Right lung (tissue), 10 donors: ENCODE measurements at places on chromosomes 1 and 21. TPM values are rescaled to one million over a fixed set of nuclear protein-coding genes. Genes with fewer than 3 reads are reported as not detected.

DNA sequence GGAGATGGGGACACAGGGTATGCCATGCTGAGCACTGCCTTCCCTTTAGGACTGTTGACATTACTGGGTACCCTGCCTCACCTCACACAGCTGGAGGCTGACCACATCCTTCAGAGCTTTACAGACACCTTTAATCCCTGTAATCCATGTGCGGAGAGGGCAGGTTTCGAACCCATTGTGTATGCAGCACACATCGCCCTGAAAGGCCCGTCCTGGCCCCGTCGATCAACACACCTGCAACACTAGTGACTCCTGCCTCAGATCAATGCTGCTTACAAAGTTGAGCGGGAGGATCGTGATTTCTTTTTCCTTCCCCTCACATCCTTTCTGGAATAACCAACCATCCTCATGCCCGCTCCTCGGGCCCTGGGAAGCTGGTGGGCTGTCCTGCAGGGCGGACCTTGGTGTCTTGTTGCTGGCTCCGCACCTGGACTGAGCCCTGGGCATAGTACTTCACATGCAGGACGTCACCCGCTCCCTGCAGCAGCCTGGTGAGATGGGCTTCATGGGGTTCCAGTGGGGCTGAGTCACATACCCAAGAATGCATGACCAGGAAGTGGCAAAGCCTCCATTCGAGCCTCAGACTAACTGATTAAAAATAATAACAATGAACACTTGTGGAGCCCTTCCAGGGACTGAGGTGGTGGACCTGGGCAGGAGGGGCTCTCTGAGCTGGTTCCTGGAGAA, 403.6 kb downstream of the PTPRU start:
- DNase-seq: no peak

KCNK1 gene
- polyA plus RNA-seq: 3.6 TPM

HSPB7 gene
- 6.5 TPM for polyA plus RNA-seq

PGLYRP3 gene
- polyA plus RNA-seq: not detected

OR10J1 gene
- 0.03 TPM for polyA plus RNA-seq

GRCh38 chr1:36506276-36506920, 23.7 kb upstream of the CSF3R start:
- no peak for DNase-seq

GRCh38 chr1:3598522-3599285, 12.6 kb downstream of the MEGF6 start:
- DNase-seq: no peak

UTS2 gene
- 0.10 TPM for polyA plus RNA-seq

CRYBG2 gene
- 1.3 TPM for polyA plus RNA-seq

ASAP3 gene
- polyA plus RNA-seq: 43.3 TPM

DNA sequence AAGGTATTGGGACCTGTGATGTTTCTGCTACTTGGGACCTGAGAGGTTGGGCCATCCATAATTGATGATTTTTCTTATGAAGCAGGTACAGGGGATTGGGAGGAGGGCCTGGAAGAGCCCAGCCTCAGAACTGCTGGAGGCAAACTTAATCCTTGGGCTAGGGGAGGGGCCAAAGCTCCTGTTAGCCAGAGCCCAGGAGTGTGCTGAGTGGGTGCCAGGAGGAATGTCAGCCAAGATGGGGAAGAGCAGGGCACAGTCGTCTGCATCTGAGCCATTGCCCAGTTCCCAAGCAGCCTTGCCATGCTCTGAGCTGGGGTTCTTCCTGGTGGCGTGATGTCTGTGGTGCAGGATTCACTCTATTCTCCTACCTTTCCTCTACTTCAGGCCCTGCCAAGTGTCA, 5.8 kb downstream of the MAPKAPK2 start:
- DNase-seq: no peak

DNA sequence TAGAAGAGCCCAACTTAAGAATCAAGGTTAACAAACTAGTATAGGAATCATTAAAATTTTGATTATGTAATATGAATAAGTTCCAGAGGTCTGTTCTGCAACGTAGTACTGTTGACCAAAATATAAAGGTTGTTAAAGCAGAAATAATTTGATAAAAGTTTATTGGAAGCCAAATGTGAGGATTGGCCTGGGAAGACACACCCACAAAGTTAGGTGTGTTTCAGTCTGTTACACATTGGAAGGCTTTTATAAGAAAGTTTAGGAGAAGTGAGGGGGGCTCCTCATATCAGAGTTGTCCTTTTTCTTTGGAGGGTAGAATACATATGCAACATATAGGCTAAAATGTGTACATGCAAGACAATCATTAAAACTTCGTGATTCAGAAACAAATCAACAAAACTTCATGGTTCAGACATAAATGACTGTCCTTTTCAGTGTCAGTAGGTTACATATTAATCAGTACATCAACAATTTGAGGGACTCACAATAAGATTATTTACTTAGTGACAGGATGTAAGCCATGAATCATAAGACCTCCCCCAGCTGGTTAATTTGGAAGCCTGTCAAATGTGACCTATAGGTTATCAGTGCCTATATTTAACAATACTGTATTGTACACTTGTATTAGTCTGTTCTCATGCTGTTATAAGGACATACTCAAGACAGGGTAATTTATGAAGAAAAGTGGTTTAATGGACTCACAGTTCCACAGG, 245.0 kb upstream of the B3GALT2 start:
- DNase-seq: no peak

DNA sequence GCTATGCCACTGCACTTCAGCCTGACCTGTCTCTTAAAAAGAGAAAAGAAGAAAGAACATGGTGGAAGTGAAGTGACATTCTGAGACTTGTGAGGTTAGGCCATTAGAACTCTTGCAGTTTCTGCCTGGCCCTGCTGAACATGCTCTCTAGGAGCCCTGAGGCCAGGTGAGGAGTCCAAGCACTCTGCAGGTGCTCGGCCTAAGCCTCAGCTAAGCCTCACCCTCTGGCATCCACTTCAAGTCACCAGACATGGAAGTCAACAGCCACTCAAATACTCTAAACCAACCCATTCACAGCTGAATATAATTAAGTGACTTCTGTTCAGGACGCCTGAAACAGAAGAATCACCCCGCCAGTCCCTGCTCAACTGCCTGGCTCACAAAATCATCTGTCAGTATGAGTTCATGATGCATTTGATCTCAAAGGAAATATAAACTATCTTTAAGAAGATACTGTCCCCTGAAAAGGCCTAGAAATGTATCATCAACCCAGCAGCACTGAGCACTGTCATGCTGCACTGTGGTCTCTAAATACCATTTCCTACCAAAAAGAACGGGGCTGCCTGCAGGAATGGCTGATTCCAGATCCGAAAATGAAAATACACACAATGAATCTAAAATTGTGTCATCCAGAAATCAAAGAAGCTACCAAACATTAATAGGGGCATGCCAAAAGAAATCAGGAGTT, 118.8 kb downstream of the PSMG1 start:
- DNase-seq: no peak

DNA sequence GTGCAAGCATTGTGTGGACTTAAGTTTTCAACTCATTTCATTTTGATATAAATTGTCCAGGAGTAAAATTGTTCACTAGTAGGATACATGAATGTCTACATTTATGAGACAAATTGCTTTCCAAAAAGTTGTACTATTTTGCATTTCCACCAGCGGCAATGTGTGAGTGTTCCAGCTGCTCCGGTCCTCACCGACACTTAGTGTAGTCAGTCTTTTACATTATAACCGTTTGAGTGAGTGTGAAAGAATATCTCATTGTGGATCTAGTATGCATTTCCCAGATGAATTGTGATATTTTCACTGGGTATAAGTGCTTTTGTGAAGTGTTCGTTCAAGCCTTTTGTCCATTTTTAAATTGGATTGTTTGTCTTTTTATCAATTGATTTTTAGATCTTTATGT, 111.5 kb upstream of the ARHGEF16 start:
- no peak for DNase-seq
